ENCODE measurements at places on chromosomes 1 and 21. TPM values are rescaled to one million over a fixed set of nuclear protein-coding genes. Genes with fewer than 3 reads are reported as not detected.

Gene LAMC1
- total RNA-seq: 288 TPM

Gene PAX7
- not detected for total RNA-seq

Gene SELL
- total RNA-seq: 2.8 TPM

Gene CFH
- 268 TPM for total RNA-seq

DNA sequence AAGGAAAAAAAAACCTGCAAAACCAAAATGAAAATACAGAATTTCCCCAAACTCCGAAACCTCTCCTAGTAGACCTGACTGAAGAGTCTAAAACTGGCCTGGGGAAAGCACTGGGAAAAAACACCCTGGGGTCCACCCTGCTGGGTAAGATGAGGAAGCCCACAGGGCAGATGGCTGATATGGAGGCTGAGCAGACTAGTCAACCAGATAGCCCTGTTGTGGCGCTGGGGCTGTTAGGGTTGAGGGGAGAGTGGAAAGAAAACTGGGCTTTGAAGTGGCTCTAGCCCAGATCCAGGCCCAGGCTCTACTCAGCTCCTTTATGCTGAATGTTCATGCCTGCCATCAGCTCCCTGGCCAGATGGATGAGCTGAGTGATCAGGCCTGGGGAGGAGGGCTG, 6.8 kb upstream of the SLAMF1 start:
- no peaks in the 10 kb centered on the region for H3K27me3 ChIP-seq
- H3K4me3 ChIP-seq: no peak overlapping the region
- DNase-seq: no peak
- no peaks in the 10 kb centered on the region for H3K4me1 ChIP-seq
- H3K27ac ChIP-seq: no peak overlapping the region

DNA sequence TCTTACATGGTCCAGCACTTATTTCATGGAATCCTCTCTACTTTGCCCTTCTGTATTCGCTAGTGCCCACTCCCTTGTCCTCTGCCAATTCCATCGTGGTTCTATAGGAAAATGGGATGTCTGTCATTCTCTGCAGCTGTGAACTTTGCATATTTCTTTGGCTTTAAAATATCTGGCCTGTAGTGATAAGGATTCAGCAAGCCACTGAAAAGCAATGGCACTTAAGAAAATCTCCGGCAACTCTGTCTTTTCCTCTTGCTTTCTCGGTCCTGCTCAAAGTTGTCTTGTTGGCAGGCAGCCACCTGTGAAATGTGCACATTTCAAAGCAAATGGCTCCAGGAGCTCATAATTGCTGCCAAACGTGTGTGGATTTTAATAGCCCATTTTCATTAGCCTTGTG, 91.8 kb downstream of the CHD1L start:
- H3K27me3 ChIP-seq: no peaks in the 10 kb centered on the region
- H3K36me3 ChIP-seq: no peaks in the 10 kb centered on the region
- H3K4me1 ChIP-seq: no peaks in the 10 kb centered on the region

DNA sequence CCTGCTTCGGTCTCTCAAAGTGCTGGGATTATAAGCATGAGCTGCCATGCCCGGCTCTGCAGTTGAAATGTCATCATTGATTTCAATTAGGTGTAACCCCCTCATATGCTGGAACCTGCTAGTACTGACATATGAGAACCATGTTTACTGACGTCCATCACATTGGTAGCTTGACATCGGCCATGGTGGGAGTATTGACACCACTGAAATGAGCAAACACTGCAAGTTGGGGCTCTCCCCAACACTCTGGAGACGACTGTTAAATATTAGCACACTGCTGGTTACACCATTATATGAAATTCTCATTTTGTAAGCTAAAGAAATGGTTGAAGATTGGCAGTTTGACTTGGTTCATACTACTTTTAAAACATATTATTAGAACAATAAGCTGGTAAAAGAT, 63.7 kb downstream of the CNST start:
- no peaks in the 10 kb centered on the region for H3K27me3 ChIP-seq
- no peak for DNase-seq
- no peak overlapping the region for H3K27ac ChIP-seq
- no peak overlapping the region for H3K4me3 ChIP-seq

- DNase-seq: no peak
- H3K36me3 ChIP-seq: no peaks in the 10 kb centered on the region
- H3K27ac ChIP-seq: no peak overlapping the region
- no peaks in the 10 kb centered on the region for H3K4me1 ChIP-seq
Measured at GRCh38 chr1:43868741-43869067, 64.9 kb upstream of the ARTN start.

DNA sequence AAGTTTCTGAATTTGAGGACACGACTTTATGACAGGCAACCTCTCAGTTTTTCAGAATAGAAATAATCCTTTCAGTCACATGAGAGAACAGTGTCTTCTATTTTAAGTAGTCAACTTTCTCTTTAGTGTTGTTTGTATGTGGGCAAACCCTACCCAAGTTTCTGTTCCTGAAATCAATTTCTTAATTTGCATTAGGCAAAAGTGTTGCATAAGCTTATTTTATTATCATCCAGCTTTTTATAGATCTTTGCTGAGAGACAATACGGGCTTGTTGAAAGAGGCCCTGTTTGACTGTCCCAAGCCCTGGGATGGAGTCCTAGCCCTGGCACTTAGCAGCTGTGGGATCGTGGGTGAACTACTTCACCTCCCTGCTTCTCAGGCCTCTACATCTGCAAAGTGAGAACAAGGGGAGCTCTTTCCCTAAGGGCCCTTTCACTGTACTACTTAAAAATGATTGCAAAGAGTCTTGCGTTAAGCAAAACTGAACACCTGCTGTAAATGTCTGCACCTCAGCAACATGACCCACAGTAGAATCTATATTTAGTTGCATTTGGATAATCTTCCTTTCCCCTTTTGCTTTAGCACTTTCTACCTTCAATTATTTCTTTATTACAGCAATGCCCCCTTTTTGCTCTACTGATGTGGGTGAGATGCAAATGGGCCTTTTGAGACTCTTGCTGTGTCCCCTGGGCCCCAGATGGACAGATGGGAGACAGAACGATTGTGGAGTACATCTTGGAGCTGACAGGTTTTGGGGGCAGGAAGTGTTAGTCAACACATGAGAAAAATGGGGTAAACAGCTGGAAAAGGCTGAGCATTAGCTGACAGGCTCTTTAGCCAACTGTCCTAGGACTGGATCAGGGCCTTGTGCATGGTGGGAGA, 41.0 kb upstream of the SCAF4 start:
- H3K4me1 ChIP-seq: no peaks in the 10 kb centered on the region
- no peaks in the 10 kb centered on the region for H3K27me3 ChIP-seq
- H3K27ac ChIP-seq: no peak overlapping the region

DNA sequence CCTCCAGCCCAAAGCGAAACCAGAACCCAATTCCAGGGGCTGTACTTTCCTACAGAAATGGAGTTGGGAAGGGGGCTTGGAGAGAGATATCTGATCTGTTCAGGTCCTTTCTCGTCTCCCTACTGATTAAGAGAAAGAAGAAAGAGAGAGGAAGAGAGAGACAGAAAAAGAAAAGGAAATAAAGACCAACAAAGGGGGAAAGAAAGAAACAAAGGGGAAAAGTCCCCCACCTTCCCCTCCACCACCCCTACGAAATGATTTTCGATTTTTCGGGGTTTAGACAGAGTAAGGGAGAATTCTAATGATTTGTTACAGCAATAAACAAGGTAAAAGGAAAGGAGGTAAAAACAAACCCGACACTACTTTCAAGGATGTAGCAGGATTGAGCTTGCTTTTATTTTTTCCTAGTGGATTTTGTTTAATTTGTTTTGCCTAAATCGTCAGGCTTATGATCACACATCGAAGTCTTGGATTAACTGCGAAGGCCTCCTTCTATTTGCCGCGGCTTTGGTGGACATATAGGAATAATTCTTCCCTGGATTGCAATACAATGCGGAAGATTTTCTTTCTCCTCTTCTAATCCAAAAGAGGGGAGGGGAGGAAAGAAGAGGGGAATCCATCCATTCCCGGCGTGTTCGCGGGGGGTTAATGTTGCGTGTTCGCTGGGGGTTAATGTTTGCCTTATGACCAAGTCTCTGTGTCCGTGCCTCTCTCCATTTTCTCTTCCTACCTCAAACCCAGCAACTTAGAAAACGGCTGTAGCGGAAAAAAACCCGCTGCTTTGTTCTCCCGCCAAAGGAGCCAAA, 1.9 kb downstream of the TAL1 start:
- peak overlapping the region; percentile 48 for H3K4me3 ChIP-seq
- no peak for DNase-seq
- peaks cover 3% of the 10 kb centered on the region for H3K27me3 ChIP-seq
- H3K4me1 ChIP-seq: peaks cover 53% of the 10 kb centered on the region
- H3K27ac ChIP-seq: peak overlapping the region; percentile 77

DNA sequence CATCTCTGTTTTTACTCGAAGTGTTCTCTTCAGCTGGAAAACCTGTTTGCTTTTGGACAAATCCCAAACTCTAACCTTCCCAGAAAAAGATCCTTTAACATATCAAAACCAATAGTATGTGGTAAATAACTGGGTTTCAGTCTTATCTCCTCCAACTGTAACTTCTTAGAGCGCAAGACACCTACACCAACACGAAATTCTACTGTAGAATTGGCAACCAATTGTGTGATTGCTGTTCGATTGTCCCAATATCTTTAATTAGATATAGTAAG, 5.8 kb upstream of the MPZL1 start:
- no peak for DNase-seq
- H3K4me3 ChIP-seq: peak overlapping the region; percentile 68
- H3K4me1 ChIP-seq: no peaks in the 10 kb centered on the region

- H3K36me3 ChIP-seq: no peaks in the 10 kb centered on the region
- no peaks in the 10 kb centered on the region for H3K27me3 ChIP-seq
- no peak overlapping the region for H3K4me3 ChIP-seq
- no peak for DNase-seq
Measured at GRCh38 chr1:6985549-6986276, 200.5 kb downstream of the CAMTA1 start.

All from tibial nerve (tissue), 4 donors.